ENCODE measurements at places on chromosomes 7 and 10.

DNA sequence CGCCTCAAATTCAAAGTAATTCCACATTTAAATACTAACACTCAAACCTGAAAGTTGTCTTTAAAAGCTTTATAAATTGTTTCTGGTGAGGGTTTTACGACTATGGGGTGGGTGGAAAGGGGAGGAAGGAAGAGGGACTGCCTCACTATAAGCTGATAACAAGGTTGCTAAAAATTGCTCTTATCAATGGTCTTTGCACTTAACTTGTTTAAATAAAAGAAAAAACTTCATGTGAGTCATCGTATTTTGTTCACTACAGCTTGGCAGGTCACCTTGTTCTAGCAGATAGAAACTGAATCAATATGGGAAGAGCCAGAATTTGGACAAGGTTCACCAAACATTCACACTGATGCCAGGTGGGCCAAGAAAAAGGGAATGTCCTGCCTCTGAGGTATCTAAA is 129.2 kb downstream of the TES start:
- no peak for DNase-seq

DNA sequence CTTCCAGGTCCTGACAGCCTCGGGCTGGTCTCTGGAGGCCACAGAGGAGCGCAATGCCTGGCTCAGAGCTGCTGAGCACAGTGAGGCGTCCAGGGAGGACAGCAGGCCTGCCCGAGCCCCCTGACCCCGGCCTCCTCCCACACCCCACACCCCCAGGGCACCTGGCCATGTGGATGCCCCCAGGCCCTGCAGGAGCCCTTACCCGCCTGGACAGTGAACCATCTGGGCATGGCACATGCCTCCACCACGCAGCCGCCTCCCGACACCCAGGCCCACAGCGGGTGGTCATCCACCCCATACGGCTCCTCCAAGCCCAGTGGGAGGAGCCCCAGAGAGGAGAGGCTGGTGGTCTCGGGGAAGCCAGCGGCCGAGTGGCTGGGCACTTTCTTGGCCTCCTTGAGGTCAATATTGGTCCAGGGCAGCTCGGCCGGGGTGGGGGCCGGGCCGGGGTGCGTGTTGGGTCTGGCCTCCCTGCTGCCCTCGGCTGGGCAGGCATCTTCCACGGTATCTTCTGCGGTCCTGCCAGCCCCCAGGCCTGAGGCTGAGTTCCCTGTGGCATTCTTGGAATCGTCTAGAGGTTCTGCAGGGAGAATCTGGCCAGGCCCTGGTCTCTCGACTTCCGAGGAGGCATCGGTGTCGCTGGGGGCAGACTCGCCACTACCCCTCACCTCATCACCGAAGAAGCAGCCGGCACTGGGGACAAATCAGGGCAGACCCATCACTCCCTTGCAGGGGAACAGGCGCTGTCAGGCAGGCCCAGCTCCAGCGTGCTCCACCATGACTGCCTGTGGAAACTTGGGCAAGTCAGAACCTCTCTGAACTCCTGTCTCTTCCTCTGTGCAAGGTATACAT is 18.6 kb downstream of the TECPR1 start:
- DNase-seq = no peak

DNA sequence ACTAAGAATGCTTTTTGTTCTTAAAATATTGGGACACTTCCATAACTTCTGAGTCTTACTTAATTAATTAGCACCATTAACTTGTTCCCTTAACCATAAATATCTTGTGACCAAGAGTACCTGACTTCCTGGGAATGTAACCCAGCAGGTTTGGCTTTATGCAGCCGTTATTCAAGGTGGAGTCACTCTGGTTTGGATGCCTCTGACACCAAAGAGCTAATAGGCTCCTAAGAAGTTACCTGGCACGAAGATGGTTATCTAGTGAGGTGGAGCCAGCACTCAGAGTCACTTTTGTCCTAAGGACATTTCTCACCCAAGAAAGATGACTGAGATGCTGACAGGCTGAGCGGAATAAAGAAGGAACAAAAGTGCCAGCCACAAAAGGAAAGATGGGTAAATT is 172.3 kb downstream of the C1GALT1 start:
- no peak for DNase-seq

GRCh38 chr10:79220307-79220706 is 127.0 kb upstream of the PPIF start:
- no peak for DNase-seq

DNA sequence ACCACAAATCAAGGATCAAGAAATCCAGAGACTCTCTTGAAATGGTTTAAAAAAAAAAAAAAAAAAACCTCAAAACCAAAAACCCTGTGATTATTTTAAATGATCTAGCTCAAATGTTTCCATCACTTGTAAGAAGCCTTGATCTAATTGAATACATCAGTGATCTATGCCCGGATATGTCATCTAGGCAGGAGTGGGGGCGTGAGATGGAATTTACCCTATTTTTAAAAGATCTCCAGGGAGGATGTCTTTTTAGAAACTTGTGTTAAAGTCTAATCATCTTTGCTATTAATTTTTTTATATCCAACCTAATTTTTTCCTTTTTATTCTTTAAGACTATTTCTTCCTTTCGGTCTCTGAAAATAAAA is 101.4 kb upstream of the PDLIM1 start:
- no peak for DNase-seq

GRCh38 chr10:27399871-27400270 is 104.2 kb upstream of the RAB18 start:
- no peak for DNase-seq

- no peak for DNase-seq
These were observed 19.7 kb upstream of the FKBP9 start for GRCh38 chr7:32937344-32938174.

- no peak for DNase-seq
These were observed 548.5 kb upstream of the FOXK1 start for GRCh38 chr7:4133491-4134044.

DNA sequence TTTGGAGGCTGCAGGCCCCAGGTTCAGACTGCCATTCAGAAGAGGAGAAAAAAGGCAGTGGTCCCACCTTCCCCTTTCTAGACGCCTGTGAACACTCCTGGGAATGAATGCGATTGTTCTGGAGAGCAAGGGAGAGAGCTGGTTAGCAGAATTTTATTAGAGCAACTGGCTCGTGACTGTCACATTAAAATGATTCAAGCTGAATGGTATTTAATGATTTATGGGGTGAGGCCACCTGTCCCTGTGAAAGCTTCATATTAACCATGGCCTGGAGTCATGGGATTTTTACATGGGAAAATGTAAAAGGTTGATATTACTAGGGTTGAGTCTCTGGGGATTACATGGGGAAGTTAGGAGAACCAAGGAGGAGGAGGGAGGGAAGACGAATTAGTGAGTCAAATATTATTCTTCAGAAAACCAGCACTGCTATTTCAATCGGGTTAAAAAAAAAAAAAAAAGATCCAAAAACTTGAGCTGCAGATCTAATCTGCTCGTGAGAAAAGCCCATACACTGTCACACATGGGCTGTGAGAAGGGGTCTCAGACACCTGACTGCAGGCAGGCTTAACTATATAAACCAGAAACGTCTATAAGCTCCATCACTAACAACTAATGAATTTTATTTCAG is 8.3 kb downstream of the CXCL12 start:
- DNase-seq = no peak

GRCh38 chr10:118986815-118987790 is 42.4 kb upstream of the NANOS1 start:
- peak; percentile 8 for DNase-seq

DNA sequence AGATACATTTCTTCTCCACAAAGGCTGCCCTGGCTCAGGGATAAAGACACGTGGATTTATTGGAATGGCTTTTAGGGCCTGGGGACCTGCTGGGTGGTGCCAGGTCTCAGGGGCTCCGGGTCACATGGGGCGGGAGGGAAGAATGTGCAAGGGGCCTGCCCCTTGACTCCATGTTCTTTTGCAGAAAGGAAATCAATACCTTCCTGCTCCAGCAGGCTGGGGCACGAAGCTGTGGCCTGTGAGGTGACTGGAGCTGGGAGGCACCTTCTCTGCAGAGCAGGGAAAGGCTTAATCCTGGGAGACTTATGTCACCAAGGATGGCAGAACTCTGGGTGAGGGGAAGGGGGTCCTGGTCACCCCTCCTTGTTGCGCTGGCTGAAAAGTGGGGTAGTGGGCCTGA is 42.3 kb upstream of the GNA12 start:
- no peak for DNase-seq

DNA sequence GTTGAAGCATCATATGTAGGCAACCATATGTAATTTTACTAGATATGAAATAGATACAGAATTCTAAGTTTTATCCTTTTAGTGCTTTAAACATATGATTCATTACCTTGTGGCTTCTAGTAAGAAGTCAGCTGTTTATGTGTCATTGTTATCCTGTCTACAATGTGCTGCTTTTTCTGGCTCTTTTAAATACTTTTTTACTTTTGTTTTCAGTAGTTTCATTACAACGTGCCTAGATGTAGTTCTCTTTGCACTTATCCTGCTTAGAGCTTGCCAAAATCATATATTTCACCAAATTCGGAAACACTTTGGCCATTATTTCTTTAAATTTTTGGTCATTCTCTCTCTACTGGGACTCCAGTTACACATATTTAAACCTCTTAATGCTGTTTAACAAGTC is 26.4 kb downstream of the YAE1 start:
- DNase-seq = no peak

GRCh38 chr10:19848226-19848985 is 32.2 kb downstream of the PLXDC2 start:
- no peak for DNase-seq

DNA sequence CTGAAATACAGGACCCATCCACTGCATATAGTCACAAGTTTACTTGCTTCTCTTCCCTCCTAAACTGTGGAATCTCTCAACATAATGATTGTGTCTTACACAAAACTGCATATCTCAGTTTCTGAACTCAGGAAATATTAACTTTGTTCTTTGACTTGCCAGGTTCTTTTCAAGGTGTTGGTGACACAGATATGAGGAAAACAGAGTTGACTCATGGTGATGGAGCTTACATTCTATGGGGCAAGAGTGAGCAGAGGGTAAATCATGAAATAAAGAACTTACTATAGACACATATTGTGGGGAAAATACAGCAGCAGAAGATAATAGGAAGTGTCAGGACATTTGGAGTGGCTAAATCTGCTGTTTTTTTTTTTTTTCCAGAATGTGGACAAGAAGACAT is 72.5 kb upstream of the IGFBP3 start:
- no peak for DNase-seq

GRCh38 chr10:80168679-80169380 is 36.3 kb downstream of the PLAC9 start:
- DNase-seq = no peak

GRCh38 chr10:16777473-16778370 is 39.5 kb downstream of the RSU1 start:
- peak; percentile 16 for DNase-seq

GRCh38 chr10:129869596-129870473 is 94.2 kb downstream of the EBF3 start:
- no peak for DNase-seq

DNA sequence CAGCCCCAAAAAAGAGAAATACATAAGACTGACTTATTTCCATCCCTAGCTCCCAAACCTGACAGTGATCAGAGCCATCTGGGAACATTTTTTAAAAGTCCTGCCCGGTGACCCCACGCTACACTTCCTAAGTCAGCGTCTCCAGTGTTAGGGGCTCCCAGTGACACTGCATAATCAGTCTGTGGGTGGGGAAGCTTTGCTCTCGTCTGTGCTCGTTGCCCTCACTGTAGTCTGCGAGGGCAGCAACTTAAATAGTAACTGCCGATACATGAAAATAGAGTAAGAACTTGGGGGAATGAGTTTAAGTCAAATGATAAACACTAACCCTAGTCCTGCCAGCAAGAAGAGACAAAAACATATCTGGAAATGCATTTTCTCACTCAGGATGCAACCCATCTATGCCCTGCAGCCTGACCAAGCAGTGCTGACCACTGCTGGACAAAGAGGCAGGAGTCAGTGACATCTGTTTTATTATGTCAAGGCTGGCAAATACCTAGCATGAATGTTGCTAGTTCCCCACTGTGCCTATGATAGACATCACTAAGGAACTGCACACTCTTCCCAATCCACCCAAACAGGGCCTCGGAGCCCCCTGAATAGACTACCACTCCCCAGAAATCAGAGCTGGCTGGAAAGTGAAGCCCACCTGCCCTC is 18.7 kb downstream of the ERCC6 start:
- DNase-seq = no peak

- DNase-seq = no peak
These were observed 57.6 kb downstream of the LRGUK start for GRCh38 chr7:134184767-134185166.

- DNase-seq = peak; percentile 35
These were observed 8.3 kb upstream of the SMKR1 start for GRCh38 chr7:129494041-129494440.

DNA sequence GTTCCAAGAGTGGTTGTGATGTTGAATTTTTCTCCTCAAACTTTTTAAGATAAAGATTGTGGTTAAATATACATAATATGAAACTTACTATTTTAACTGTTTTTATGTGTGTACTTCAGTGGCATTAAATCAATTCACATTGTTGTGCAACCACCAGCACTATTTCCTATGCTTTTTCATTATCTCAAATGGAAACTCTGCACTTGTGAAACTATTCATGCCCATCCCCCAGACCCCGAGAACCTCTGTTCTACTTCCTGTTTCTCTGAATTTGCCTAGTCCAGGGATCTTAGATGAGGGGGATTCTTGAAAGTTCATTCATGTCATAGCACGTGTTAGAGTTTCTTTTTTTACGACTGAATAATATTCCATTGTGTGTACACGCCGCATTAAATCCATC is 67.0 kb downstream of the WDR37 start:
- DNase-seq = peak; percentile 71

GRCh38 chr7:109235316-109235715 is 665.6 kb downstream of the DNAJB9 start:
- no peak for DNase-seq

DNA sequence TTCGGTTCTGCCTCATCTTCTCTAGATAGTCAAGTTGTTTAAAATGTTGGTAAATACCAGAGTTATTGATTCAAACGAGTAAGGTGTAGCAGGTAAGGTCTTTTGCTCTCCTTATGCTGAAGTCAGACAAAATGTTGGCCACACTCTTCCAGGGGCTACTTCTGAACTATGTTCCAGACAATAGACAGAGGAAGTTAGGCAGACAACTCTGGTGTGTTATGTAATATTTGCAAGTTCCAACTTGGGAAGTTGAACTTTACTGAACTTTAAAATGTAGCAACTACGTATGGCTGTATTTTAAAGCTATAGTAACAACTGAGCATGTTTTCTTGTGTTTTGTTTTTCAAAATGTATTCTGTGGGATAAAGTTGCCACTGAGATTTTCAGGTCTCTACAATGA is 125.7 kb upstream of the NEBL start:
- DNase-seq = no peak

GRCh38 chr10:118045837-118046394 is 825 bp downstream of the RAB11FIP2 start:
- peak; percentile 37 for DNase-seq

DNA sequence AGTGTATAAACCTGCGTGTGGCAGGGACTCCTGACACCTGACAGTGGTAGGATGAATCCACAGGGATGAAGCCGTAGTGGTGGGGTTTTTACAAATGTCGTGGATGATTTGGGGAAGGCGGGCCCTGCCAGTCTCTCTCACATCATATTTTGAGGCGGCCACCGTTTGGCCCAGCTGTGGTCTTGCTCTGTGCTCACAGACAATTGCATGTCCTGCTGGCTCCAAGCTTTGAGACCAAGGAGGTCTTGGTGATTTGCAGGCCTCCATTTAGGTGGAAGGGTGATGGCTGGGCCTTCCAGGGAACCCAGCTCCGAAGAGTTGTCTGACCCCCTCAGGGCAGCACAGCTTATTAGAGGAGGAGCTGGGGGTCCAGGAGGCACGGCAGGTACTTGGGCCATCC is 151.1 kb upstream of the SHH start:
- DNase-seq = no peak

All from activated CD8-positive, alpha-beta T cell treated with anti-CD3 and anti-CD28 coated beads for 36 hours (primary cell).